ENCODE measurements at places on chromosomes 16 and 17.

DNA sequence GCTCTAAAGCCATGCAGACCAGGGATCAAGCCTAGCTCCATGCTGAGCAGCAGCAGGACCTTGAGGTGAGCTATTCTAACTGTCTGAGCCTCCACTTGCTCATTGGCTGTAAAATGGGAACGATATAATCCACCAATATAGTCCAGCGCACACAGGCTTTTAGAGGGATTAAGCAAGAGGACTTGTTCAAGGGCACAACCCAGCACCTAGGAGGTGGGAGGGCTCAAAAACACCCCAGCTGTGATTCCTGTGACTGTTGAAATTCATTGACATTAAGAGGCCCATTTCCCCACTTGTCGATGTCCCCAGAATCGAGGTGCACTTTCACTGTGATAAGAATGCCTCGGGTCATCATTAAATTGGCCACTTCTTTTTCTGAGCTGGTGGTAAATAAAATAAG lies 4.1 kb downstream of the USH1G start:
- no peaks in the 10 kb centered on the region for H3K36me3 ChIP-seq
- peaks cover 28% of the 10 kb centered on the region for H3K27me3 ChIP-seq
- no peak overlapping the region for H3K27ac ChIP-seq
- no peak overlapping the region for H3K4me3 ChIP-seq
- H3K4me1 ChIP-seq = peaks cover 1% of the 10 kb centered on the region

DNA sequence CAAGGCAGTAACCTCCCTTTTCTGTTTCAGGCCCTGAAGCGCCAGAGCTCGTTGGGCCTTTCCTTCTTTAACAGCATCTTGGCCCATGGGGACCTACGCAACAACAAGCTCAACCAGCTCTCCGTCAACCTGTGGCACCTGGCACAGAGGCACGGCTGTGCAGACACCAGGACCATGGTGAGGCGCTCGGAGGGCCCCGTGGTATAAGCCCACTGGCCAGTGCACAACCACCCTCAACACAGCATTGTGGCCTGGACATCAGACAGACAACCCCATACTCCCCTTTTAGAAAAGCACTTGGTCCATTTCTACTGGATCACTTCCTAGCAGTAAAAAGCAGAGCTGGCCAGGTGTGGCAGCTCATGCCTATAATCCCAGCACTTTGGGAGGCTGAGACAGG lies 18.6 kb downstream of the KNOP1 start:
- no peak overlapping the region for H3K4me3 ChIP-seq
- no peak for DNase-seq
- peaks cover 12% of the 10 kb centered on the region for H3K4me1 ChIP-seq
- H3K36me3 ChIP-seq = peaks cover 39% of the 10 kb centered on the region
- no peak overlapping the region for H3K27ac ChIP-seq

DNA sequence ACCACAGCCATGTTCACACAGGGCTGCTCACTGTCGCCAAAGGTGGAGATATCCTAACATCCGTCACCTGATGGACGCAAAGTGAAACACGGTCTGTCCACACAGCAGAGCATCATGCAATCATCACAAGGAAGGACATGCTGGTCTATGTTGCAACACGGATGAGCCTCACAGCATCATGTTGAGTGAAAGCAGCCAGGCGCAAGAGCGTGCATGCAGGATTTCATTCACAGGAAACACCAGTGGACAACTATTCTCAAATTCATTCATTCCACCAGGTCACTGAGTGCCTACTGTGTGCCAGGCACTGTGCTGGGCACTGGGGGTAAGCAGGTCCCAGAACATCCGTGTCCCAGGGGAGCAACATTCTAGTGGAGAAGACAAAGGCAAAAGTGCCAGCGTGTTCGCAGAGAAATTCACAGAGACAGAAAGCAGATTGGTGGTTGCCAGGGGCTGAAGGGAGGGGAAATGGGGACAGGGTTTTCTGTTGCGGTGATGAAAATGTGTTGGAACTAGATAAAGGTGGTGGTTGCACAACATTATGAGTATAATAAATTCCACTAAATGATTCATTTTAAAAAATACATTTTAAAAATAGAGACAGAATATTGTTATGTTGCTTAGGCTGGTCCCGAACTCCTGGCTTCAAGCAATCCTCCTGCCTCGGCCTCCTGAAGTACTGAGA lies 22.7 kb upstream of the KCNJ12 start:
- no peaks in the 10 kb centered on the region for H3K27me3 ChIP-seq
- H3K4me1 ChIP-seq = no peaks in the 10 kb centered on the region
- no peak overlapping the region for H3K4me3 ChIP-seq
- no peak for DNase-seq

GRCh38 chr17:72878975-72879660 lies 213.4 kb downstream of the SLC39A11 start:
- no peaks in the 10 kb centered on the region for H3K4me1 ChIP-seq
- H3K27ac ChIP-seq = no peak overlapping the region
- H3K36me3 ChIP-seq = peaks cover 11% of the 10 kb centered on the region
- DNase-seq = no peak
- no peak overlapping the region for H3K4me3 ChIP-seq

DNA sequence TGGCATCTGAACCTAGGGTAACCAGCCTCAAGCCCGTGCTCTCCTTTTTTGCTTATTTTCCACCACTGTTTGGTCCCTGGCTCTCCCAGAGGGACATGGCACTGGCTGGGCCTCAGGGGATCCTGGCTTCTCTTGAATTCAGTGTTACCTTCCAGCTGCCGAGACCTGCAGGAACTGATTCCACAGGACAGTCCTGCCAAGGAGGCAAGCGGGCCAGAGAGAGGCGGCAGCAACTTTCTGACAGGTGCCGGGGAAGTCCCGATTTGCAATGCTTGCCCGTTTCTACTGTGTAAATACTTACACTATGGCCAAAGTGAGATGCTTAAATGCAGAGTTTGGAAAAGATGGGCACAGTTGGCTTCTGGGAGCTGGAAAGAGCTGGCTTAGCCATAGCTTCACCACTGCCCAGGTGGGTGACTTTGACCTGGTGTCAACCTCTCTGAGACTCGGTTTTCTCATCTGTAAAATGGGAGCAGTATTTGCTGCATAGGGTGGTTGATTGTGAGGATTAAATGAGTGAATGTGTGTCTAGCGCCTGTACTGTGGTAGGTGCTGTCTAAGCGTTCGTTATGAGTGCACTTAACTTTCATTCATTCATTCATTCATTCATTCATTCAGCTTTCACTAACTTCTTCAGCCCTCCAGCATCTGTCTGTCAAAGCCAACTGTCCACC lies 124.9 kb downstream of the CMIP start:
- no peak for DNase-seq
- H3K27me3 ChIP-seq = no peaks in the 10 kb centered on the region
- H3K4me1 ChIP-seq = peaks cover 9% of the 10 kb centered on the region
- no peaks in the 10 kb centered on the region for H3K36me3 ChIP-seq
- H3K4me3 ChIP-seq = no peak overlapping the region

DNA sequence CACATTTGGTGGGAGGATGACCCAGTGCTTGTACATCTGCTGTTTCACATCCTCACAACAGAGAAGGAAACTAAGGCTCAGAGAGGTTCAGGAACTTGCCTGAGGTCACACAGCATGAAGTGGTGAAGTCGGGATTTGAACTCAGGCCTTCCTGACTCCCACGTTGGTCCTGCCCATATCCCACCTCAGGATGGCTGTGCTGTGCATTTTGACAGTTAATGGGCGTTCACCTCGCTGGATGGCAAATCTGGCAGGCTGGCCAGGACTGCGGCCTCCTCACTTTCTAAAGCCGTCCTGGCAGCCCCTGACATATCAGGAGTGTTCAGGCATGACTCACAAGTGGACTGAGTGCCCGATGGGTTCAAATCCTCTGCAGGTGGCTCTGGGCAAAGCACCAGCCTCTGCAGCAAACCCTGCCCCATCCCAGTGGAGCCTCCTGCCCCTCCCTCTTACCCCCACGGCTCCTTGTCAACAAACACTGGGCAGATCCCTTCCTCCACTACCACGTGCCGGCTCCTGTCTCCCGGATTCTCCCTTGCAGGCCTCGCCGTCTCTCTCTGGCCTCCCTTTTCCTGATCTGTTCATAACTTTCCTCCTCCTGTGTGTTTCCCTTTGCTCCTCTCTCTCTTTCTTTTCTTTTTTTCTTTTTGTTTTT lies 29.2 kb downstream of the SOCS3 start:
- no peaks in the 10 kb centered on the region for H3K27me3 ChIP-seq
- no peak for DNase-seq
- H3K27ac ChIP-seq = no peak overlapping the region
- H3K4me3 ChIP-seq = no peak overlapping the region

- no peak for DNase-seq
- peaks cover 4% of the 10 kb centered on the region for H3K4me1 ChIP-seq
- no peaks in the 10 kb centered on the region for H3K36me3 ChIP-seq
Measured at GRCh38 chr17:64327201-64327930, 63.3 kb downstream of the PECAM1 start.

DNA sequence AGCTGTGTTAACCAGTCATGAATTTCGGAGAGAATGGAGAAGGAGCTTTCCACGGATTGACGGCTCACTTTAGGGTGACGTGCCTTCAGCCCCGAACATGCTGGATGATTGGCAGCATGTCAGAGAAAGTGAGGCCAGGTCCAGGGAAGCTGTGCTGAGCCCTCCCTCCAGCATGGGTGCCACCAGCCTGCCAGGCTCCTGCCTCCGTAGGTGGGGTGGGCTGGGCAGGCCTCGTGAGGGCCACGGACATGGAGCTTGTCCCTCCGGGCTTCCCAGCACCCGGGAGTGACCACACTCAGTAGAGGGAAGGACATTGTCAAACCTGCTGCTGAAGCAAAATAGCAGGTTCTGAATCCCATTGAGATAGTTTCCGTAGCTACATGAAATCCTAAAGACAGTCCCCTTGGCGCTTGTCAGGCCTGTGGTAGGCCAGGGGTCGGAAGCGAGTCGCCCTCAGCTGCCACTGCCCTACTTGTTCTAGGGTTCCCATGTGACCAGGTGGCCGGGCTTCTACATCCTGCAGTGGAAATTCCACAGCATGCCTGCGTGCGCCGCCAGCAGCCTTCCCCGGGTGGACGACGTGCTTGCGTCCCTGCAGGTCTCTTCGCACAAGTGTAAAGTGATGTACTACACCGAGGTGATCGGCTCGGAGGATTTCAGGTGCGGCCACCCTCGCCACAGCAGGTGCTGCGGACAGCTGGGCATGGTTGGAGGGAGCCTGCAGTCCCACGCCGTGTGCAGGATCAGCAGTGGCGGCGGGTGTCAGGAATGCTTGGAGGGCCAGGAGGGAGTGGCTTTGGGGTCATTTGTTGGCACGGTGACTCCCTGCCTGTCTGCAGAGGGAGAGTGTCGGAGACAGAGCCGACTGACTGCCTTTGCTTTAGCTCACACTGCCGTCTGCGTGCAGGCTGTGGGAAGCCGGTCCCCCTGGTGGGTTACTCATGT lies 72.3 kb downstream of the SEC14L1 start:
- no peak overlapping the region for H3K27ac ChIP-seq
- no peaks in the 10 kb centered on the region for H3K27me3 ChIP-seq
- no peak for DNase-seq

DNA sequence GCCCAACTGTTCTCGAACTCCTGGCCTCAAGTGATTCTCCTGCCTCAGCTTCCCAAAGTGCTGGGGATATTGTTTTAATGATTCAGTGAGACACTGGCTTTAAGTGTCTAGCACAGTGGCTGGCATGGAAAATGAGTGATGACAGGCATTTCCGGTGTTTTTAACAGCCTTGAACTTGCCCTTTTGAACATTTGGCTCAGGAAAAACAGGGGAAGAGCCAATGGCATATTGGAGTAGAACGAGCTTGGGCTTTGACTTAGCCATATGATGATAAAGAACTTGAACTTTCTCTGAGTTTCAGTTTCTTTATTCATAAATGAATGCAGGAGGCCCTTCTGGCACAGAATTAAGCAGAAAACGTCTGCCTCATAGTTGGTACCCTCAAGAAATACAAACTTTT lies 145.0 kb upstream of the HS3ST4 start:
- H3K27me3 ChIP-seq = no peaks in the 10 kb centered on the region
- DNase-seq = no peak
- H3K36me3 ChIP-seq = no peaks in the 10 kb centered on the region
- H3K4me3 ChIP-seq = no peak overlapping the region
- no peak overlapping the region for H3K27ac ChIP-seq

- H3K27me3 ChIP-seq = no peaks in the 10 kb centered on the region
- no peak for DNase-seq
Measured at GRCh38 chr17:33421933-33422332, 128.8 kb upstream of the ASIC2 start.

DNA sequence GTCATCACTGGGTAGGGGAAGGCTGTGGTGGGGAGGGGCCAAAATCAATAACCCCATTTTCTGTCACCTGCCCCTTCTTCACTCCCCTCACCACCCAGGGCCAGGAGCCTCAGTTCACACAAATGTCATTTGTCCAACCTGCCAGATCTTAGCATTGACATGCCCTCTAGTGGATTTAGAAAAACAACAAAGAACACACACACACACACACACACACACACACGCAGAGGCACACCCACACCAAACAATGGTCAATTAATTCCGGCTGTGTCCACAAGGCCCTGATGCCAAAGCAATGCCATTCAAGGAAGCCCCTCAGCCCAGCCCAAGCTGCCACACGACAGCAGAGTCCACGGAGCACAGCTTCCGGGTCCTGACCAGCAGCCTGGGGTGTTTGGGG lies 68.4 kb downstream of the NOG start:
- DNase-seq = no peak
- H3K27ac ChIP-seq = no peak overlapping the region
- no peak overlapping the region for H3K4me3 ChIP-seq
- H3K4me1 ChIP-seq = no peaks in the 10 kb centered on the region

DNA sequence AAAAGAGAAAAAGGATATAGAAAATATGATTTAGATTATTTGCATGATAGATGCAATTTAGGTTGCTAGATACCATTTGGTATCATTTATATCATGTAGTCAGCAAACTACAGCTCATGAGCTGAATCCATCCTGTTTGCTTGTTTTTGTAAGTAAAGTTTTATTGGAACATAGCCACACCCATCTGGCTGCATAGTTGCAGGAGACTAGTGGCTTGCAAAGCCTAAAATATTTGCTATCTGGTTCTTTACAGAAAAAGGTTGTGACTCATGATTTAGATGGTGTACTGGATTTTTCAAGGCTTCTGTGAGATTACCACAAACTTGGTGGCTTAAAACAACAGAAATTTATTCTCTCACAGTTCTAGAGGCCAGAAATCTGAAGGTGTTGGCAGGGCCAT lies 49.9 kb downstream of the MAP2K4 start:
- no peaks in the 10 kb centered on the region for H3K4me1 ChIP-seq
- H3K36me3 ChIP-seq = peaks cover 14% of the 10 kb centered on the region
- no peaks in the 10 kb centered on the region for H3K27me3 ChIP-seq
- no peak for DNase-seq
- H3K4me3 ChIP-seq = no peak overlapping the region

DNA sequence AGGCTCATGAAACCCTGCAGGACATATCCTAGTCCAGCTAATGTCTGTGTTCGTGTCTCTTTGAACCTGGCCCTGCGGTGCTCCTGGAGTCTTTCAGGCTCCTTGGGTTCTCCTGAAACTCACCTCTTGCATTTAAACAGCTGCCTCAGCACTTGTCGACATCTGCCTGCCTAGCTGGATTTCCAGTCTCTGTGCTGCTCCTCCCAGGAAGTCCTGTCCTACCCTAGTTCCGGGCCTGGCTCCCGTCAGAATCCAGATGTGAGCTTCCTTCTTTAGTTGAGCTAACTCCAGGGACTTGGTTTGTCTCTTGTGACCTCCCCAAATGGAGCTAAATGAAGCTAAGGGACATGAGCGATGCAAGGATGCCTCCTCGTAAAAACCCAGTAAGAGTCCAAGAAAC lies 155.2 kb upstream of the PIRT start:
- H3K27me3 ChIP-seq = no peaks in the 10 kb centered on the region
- no peak overlapping the region for H3K4me3 ChIP-seq
- no peak for DNase-seq
- no peaks in the 10 kb centered on the region for H3K4me1 ChIP-seq
- no peak overlapping the region for H3K27ac ChIP-seq
- H3K36me3 ChIP-seq = no peaks in the 10 kb centered on the region

Data from T-helper 2 cell treated with Interferon-gamma antibody and Interleukin-4, amounts not matched to agents 5 μg/mL and 100 μg/mL, for 36 hours (primary cell).